ENCODE measurements at places on chromosomes 4 and X. TPM values are rescaled to one million over a fixed set of nuclear protein-coding genes. Genes with fewer than 3 reads are reported as not detected.

Gene UVSSA
- polyA plus RNA-seq, result 30.9 TPM

Gene NR3C2
- 2.5 TPM for polyA plus RNA-seq

Gene CCDC160
- polyA plus RNA-seq, result 0.53 TPM

Gene ARHGAP24
- polyA plus RNA-seq, result 11.5 TPM

Gene CRMP1
- 4.6 TPM for polyA plus RNA-seq

- no peak for DNase-seq
These were observed 416.6 kb upstream of the MAGEB18 start for GRCh38 chrX:25721564-25721963.

GRCh38 chr4:10100734-10101216 is 15.8 kb downstream of the WDR1 start:
- no peak for DNase-seq

DNA sequence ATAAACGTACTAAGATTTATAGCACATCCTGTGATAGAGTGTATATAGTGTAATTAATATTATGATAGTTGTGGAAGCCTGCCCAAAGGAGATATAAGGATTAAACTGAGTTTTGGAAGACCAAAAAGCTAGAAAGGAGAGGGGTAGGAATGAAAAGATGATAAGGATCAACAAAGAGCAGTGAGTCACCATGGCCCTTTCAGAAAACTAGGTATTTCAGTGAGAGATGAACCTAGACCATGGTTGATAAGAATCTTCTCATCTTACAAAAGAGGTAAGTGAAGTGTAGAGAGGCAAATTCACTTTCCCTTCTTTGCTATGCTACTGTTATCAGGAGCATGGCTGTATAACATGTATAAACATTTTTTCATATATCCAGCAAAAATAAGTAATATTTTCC is 133.8 kb upstream of the PLAC1 start:
- no peak for DNase-seq

DNA sequence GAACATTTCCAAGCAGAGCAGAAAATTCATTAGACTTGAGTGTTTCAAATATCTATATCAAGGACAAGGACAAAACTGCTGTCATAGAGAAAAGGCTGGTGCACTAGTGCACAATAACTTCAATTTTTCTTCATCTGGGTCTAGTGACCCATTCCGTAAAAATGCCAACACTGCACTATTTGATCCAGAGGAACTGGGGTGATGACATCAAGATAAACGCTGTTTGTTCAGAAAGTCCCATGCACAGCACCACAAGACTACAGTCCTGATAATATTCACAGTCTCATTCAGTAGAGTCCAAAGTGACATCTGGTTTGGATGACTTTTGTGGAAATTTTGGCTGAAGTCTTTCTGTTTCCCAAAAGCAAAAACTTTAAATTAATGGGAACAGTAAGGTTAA is 303.5 kb upstream of the GALNT7 start:
- DNase-seq, result no peak

DNA sequence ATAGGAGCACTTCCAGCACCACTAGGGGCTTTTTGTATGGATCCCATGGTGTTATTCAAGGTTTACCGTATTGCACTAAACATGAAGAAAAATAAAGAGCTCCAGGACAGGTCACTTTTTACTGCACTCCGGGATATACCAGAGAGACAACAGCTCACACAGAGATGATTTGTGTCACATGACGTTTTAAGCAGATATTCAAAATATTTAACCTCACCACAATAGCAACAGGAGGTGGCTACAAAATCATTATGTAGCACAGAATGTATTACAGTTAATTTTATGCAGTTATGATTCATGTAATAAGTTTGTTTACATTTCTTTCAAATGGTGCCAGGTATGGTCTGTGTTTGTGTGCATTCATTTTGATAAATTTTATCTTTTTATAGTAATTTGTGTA is 100.6 kb downstream of the LUZP4 start:
- no peak for DNase-seq
